ENCODE measurements at places on chromosomes 3 and 15.

DNA sequence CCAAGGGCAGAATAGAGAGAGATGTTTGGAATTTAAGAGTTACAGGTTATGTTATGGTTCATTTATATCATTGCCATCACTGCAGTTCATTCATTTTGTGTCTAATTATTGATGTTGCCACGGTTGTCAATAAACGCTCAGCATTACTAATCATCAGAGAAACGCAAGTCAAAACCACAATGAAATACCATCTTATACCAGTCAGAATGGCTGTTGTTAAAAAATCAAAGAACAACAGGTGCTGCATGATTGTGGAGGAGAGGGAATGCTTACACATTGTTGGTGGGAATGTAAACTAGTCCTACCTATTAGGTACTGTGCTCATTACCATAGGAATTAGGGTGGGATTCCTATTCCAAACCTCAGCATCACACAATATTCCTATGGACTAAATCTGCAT, 350.5 kb downstream of the TIGIT start:
- no peak for DNase-seq

DNA sequence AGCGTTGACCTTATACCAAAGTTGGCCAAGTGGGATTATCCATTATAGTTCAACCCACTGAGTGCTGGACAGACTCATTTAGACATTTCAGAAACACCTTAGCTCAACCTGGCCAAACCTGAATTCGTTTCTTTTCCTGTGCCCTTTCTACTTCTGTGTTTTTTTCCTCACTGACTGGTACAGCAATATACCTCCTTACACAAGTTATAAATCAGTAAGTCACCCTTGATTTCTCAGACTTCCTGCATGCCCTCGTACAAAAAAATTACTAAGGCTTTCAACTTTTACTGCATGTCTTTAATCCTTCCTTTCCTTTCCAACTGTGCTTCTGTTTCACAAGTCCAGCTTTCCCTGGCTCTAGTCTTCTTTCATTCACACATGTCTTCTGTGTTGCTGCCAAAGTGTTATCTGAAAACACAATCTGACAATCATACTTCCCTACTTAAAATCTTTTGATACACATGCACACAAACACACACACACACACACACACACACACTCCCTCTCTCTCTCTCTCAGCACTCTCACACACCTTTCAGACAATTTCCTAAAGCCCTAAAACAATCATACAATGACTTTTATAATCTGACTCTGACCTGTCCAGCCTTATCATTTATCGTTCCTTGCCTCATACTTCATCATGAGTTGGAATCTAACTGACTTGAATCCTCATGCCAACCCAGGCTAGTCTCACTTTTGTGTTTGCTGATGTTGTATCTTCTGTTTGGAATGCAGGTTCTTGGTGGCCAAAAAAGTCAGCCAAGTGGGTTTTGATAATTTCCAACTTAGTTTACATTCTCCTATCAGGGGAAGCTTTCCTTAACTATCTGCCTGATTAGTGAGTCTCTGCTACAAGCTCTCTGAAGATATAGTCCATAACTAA, 436.4 kb downstream of the NAALADL2 start:
- DNase-seq = no peak

- DNase-seq = no peak
Measured at GRCh38 chr3:13483988-13484695, 4.0 kb downstream of the HDAC11 start.

DNA sequence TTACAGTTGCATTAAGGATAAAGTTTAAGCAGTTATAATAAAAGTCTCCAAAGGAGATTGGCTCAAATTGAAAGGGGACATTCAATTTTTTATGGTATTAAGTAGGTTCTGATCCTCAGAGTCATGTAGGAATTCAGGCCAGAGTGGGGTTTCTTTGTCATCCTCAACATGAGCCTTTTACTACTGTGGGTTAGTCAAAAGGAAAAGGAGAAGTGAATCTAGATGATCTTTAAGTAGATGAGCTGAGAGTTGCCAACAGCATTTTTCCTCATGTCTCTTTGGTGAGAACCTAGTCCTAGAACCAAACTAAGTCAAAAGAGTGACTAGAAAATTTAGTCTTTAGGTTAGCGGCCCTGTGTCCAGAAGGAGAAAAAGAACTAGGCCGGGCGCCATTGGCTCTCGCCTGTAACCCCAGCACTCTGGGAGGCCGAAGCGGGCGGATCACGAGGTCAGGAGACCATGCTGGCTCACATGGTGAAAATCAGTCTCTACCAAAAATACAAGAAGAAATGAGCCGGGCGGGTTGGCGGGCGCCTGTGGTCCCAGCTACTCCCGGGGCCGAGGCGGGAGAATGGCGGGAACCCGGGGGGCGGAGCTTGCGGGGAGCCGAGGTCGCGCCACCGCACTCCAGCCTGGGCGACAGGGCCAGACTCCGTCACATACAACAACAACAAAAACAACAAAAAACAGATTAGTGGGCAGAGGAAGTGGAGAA, 4.2 kb upstream of the CHL1 start:
- no peak for DNase-seq

DNA sequence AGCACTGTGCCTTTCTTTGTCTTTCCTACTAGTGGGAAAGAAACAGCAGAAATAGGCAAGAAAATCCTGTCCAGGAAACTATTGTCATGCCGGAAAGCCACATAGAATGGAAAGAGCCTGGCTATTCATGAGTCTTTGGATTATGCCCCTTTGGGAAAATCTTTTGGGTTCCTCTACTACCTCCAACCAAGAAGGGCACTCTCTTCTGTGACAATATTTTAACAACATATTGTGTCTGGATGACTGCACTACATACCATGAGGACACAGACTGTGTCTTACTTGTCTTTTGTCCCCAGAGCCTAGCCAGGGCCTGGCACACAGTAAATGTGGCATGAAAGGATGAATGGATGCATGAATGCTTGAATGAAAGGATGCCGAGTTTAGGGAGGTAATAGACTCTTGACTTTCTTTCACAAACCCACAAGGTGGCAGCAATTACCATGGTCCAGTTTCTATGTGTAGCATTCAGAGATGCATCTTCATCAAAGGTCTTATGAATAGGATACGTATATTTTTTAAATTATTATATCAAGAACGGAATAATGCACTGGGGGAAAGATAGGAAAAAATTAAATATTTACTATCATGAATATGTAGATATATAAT, 30.3 kb downstream of the ARL14 start:
- DNase-seq = peak; percentile 51

DNA sequence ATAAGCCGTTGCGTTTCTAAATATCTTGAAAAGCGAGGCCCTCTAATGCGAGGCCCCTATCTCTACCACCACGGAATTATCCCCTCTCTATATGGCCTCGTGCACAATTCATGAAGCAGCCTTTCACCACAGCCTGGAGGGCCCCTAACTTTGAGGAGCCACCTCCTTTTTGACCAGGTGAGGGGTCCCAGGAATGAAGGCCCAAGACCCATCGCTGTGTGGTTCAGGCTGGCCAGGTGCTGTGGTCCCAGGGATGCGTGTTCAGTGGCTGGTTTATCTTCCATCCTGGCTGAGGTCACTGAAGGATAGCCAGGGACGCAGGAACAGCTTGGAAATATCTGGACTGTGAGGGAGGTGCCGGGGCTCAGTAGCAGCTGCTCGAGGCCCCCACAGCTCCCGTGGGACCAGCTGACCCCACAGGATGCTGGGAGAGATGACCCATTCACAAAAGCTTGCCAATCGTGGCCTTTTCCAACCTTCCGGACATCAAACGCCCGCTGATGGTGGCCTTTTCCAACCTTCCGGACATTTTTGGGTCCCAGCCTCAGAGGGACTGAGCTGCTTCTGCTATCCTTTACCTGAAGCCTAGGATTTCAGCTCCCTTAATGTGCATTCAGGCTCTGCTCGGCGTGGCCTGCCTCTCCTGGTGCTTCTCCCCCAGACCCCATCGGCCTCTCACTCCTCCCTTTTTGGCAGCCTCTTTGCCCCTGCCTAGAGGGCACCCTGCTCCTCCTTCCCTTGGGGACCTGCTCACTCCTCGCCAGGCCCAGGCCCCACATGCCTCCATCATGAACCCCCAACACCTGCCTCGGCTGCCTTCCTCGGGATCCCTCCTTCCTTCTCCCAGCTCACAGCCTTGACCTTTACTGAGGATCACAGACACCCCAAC, 140.9 kb downstream of the CHSY1 start:
- no peak for DNase-seq

DNA sequence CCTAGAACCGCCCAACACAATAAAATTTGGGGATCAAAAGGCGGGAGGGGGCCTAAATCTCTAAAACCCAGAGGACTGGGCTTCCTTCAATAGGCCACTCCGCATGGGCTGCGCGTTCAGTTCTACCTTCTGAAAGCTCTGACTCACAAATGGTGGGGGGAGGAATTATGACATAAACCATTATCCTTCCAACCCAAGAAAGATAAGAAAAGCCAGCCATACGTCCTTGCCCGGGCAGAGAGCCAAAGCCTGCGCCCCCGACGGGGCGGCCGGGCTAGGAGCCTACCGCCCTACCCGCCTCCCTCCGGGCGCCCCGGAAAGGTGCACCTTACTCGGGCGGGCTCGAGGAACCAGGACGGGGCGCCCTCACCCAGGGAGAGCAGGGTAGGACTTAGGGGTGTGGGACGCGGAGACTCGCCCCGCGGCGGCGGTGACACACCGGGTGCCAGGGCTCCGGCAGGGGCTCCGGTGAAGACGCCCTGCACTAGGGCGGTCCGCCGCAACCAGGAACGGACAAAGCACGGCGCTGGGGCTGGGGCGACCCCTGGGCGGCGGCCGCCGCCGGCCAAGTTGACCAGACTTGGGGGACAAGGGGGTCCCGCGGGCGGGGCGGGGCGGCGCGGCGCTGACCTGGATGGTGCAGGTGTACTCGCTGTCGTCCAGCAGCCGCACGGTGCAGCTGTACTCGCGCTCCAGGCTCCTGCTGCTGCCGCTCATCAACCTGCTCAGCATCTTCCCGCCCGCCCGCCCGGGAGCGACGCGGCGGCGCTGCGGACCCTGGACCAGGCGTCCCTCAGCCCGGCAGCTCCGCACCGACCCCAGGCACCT, 534 bp downstream of the FRMD5 start:
- DNase-seq = peak; percentile 53

DNA sequence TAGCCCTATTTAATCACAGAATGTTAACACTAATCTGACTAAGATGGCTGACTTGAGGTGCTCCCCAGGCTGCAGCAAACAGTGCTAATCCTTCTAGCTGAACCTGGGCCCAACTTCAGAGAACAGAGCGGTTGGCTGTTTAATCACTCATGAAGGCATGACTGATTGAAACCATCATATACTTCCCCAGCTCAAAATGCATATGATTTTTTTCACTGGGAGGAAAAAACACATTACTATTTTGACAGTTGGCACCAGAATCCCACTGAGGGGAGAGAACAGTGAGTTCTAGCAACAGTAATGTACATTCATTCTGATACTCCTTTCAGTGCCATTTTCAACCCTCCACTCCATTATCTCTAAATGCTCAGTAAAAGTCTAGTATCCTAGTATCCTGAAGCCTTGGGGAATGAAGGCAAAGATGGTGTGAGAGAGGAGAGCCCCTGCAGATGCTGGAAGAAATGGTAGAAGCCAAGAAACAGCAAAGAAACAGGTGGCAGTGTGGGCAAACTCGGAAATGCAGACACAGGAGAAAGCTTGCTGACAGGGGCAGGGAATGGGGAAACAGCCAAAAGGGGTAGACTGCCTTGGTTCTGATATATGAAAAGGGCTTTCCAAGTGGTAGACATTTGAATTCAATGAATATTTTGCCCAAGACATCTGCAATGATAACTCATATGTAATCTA, 34.4 kb upstream of the CASR start:
- DNase-seq = no peak
